NCI-H774 (cell line): ENCODE measurements at places on chromosomes 2 and 18.

GRCh38 chr2:30191819-30192271, 39.5 kb upstream of the LBH start:
- no peak for DNase-seq

DNA sequence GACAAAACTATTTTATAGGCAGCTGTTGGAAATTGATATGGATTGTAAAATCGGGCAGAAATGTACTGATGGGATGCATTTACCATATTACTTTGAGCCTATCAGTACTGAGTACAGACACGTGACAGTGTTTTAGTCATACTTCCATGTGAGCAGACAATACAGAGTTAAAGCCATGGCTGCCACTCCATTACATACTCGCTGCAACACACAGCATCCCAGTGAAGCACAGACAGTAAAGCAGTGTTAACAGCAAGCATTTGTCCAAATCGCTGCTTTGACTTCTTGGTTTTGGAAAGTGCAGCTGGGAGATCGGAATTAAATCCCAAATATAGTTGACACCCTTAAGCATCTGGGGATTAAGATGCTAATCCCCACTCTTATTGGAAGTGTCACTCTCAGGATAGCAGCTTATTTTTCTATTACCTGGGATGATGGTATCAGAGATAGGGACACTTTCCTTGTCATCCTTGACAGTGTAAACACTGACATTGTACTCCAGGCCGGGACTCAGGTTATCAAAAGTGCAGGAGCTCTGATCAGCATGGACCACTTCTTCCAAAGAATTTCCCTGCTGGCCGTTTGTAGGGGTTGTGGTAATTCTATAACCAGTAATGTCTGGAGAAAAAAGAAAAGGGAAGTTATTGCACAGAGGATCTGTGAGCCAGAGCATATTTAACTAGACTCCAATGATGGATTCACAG, 41.6 kb downstream of the FN1 start:
- DNase-seq = no peak

- DNase-seq = no peak
These were observed 58.1 kb downstream of the NRP2 start for GRCh38 chr2:205740381-205740780.

GRCh38 chr2:168583064-168583709, 127.1 kb downstream of the CERS6 start:
- no peak for DNase-seq

- DNase-seq = peak; percentile 20
These were observed 100.5 kb upstream of the MEIS1 start for GRCh38 chr2:66334237-66335029.

DNA sequence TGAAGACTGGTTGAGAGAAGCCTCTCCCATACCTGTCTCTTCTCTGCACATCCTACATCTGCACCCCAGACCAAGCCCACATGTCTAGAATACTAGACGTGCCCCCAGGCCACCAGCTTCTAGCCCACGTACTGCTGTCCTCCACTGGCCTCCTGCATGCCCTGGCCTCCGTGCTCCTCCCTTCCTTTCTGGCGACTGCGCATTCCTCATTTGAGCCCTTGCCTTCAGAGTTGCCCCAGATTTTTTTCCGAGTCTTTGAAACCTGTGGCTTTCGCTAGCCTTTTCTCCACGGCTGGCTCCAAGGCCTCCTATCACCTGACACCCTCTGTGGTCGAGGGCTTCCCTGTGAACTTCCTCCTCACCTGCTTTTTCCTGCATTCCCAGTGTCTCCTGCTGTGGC, 11.2 kb downstream of the RNF144A start:
- no peak for DNase-seq

GRCh38 chr2:177519534-177520115, 127.1 kb downstream of the AGPS start:
- no peak for DNase-seq

DNA sequence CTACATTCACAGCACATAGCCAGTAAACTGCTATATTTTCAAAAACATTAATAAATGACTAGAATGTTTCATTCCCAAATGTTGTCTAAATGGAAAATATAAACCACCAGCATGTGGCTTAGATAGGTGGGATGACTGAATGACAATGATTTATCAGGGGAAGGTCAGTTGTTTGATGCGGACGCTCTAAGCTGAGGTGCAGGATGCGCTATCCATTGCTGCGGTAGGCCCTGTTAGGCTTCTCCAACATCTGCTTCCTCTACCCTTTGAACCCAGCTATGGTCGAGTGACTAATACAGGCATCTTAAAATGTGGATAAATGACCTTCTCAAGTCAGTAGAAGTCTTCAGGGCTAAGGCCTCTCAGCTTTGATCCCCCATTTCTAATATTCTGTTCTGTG, 584.2 kb downstream of the CMPK2 start:
- DNase-seq = no peak

DNA sequence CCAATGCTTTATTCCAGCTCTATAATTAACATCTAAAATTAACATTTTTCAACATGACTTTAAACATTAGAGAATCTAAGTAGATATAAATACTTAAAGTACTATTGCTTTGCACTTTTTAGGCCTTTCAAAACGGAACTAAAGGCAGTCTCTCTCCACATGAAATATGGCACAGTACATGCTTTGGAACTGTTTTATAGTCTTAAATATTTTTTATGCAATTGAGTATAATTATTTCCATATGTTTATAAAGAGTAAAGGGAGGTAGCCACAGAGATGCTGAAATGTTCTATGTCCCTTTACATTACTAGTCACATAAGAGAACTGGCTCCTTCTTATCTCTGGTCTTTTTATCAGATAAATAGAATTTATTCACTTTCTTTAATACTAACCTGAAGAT, 674.0 kb downstream of the PLCL1 start:
- no peak for DNase-seq

DNA sequence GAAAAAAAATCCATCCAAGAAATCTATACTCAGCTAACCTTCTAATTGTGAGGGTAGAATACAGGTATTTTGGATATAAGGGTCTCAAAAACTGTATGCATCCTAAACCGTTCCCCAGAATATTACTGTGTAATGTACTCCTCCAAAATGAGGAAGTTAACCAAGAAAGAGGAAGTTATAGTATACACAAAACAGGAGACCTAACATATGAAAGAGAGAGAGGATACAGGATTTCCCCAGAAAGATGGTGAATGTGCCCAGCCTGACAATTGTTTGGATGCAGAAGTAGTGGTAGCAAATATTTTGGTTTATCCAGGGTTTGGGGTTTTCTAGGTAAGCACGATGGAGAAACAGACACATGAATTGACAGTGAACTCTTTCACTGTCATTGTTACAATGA, 50.6 kb downstream of the GALNT3 start:
- DNase-seq = no peak

GRCh38 chr2:7437141-7437540, 519.9 kb downstream of the RNF144A start:
- DNase-seq = no peak

GRCh38 chr2:7748717-7749415, 831.7 kb downstream of the RNF144A start:
- no peak for DNase-seq

- DNase-seq = no peak
These were observed 88.6 kb upstream of the TTN start for GRCh38 chr2:178895872-178896271.

DNA sequence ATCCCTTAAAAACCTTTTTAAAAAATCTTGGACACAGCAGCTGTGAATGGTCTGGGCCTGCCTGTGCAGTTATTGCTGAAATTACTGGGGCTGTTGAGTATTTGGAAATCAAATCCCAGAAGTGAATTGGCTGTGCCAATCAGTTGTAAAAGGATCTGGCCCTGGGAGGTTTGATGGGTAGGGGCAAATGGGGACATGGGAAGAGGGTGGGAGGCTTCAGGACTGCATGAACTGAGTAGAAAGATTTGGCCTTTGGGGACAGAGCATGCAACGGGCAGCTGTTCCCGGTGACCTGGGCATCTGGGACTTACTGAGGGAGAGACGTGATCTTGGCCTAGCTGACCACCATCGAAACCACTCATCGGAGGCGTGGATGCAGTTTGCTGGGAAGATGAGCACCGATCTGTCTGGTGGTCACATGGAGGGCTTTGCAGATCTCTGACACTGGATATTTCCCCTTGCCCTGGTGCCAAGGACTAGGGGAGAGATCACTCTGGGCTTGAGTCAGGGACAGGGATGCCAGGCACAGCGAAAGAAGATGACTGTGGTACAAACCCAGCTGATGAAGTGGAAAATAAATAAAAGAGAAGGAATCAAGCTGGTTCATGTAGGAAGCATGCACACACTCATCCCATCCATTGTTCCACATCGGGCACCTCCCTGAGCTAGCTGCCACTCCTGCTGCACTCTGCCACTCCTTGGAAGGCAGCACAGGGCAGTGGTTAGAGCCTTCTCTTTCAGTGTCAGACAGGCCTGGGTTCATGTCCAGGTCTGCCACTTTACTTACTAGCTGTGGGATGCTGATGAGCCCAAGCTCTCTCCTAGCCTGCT, 58.4 kb downstream of the SEMA4F start:
- no peak for DNase-seq
